Upper lobe of left lung (tissue), 6 donors: ENCODE measurements at places on chromosomes 7 and 10.

GRCh38 chr10:103671126-103671895 is 177.8 kb downstream of the NEURL1 start:
- DNase-seq = no peak

- DNase-seq = no peak
Observed at GRCh38 chr10:73163096-73163495, 4.7 kb downstream of the ECD start.

DNA sequence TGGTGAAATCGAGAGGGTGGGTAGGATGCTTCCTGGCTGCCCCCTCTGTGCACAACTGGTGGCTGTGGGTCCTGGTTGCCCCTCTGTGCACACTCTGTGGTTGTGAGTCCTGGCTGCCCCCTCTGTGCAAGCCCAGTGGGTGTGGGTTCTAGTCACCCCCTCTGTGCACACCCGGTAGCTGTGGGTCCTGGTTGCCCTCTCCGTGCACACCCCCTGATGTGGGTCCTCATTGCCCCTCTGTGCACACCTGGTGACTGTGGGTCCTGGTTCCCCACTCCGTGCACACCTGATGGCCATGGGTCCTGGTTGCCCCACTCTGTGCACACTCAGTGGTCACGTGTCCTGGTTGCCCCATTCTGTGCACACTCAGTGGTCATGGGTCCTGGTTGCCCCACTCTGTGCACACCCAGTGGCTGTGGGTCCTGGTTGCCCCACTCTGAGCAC is 20.3 kb upstream of the RET start:
- no peak for DNase-seq

DNA sequence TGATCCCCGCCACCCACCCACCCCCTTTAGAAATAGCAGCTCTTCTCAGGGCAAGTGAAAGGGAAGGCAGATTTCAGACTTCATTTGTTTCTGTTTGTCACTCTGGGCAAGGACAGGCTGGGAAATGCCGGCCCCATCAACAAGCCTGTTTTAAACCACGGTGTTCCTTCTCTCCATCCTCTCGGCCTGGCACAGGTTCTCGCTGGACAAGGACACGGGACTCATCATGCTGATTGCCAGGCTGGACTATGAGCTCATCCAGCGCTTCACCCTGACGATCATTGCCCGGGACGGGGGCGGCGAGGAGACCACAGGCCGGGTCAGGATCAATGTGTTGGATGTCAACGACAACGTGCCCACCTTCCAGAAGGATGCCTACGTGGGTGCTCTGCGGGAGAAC is 42.3 kb downstream of the C10orf105 start:
- DNase-seq = no peak

- no peak for DNase-seq
Observed at GRCh38 chr10:91601212-91601611, 31.7 kb downstream of the PPP1R3C start.

GRCh38 chr7:45237788-45238461 is 80.3 kb downstream of the RAMP3 start:
- DNase-seq = peak; percentile 24

DNA sequence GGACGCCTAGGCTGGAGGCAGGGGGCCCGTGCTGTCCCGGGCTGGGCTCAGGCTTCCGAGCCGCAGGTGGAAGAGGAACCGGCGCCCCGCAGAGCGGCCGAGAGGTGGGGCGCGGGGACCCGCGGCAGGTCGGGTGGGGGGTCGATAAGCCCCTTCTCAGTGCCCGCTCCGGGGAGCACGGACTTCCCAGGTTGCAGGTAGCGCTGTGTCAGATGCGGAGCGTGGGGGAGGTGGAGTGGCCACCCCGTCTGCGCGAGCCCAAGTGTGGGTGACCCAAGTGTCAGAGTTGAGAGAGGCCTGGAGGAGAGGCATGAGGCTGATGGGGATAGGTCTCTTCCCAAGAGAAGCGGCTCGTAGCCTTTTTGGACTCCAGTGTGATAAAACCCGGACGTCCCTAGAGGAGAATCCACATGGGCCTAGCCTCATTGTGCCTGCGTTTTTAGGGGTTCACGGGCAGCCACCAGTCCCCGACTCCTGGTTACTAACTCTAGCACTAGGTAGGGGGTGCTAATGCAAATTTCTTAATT is 580 bp downstream of the EEPD1 start:
- DNase-seq = no peak

DNA sequence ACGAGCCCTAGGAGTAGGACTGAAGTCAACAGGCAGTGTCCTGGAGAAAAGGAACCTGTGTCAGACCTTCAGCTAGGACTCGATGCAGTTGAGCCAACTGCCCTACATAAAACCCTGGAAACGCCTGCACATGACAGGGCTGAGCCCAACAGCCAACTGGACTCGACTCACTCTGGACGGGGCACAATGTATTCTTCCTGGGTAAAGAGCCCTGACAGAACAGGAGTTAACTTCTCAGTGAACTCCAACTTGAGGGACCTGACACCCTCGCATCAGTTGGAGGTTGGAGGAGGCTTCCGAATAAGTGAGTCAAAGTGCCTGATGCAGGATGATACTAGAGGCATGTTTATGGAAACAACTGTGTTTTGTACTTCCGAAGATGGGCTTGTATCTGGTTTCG is 93.5 kb downstream of the KMT2E start:
- no peak for DNase-seq

- DNase-seq = no peak
Observed at GRCh38 chr7:8809320-8809719, 375.9 kb downstream of the NXPH1 start.

GRCh38 chr10:70765794-70766594 is 19.2 kb downstream of the TBATA start:
- DNase-seq = no peak

GRCh38 chr7:70797109-70797514 is 334.8 kb upstream of the GALNT17 start:
- no peak for DNase-seq

DNA sequence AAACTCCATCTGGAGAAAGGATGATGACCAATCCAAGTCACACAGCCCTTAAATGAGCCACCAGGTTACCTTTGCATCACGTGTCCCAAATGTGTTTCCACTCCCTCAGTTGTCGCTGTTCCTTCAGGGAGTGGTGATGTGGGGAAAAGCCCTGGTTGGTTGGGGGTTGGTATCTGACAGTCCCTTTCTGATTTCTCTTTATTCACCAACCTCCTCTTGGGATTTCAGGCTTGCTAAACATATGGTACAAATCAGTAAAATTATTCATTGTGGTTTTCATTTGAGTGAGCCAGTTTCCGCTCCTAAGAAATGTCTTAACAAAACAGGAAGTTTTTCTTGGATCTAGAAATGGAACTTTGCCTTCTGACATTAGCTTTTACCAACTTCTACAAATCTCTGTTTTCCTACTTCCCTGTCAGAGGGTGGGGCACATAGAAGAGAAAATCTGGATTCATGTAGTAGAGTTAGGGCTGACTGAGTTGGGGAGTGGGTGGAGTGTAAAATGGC is 40.0 kb upstream of the KMT2E start:
- DNase-seq = no peak

- DNase-seq = no peak
Observed at GRCh38 chr7:148402159-148402558, 188.4 kb upstream of the C7orf33 start.

DNA sequence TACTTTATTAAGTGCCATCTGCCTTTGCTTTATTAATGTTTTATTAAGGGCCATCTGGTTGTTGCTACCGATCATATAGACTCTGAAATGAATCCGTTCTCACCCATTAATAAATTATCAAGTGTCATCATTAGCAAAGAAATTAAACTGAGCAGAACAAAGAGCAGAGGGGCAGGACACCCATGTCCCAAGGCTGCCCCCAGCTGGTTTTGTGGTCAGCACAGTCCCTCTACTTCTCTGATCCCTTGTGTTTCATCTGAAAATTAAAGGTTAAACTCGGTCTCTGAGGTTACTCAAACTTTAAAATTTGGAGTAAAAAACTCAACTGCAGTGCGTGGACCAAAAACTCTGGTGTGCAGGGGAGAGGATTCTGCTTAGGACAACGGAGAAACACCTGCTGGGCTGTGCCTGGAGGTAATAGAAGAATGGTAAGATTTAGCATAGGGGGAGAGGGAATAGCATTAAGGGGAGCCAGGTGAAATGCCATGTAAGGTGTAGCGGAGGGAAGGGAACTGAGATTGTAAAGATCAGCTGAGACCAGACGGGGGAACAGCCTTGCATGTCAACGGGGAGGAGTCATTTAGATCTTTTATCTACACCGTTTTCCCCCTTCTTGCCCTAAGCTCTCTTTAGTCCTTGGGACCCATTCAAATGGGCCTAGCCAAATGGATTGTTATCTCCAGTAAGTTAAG is 10.8 kb upstream of the GSDME start:
- no peak for DNase-seq

- DNase-seq = no peak
Observed at GRCh38 chr10:30819341-30820181, 190.0 kb upstream of the LYZL2 start.

DNA sequence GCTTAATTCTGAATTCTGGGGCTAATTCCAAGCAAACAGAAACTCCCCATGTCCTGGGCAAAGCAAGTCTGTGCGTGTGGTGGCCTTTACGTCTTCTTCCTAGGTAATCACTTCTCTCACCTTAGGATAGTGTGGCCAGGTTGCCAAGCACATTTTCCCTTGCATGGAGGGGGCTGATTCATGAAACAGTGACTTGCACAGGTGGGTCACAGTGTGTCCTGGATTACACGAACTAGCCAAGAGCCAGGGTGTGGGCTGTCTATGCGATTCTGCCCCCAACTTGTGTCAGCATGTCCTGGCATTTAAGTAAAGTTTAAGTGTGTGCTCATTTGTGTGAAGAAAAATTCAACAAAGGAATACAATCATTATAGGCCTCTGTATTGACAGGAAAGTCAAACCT is 18.5 kb upstream of the SEM1 start:
- DNase-seq = no peak

DNA sequence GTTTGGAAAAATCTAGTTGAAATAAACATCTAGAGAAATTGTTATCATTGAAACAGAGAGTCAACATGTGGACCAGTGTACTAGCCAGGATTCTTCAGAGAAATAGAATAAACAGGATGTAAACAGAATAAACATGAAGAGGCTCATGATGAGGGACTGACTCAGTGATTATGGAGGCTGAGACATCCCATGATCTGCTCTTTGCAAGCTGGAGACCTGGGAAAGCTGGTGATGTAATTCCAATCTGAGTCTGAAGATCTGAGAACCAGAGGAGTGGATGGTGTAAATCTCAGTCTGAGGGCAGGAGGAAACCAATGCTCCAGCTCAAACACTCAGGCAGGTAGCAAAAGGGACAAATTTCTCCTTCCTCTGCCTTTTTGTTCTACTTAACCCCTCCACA is 62.9 kb upstream of the FAM180A start:
- DNase-seq = no peak

- no peak for DNase-seq
Observed at GRCh38 chr7:17619196-17619818, 320.9 kb downstream of the AHR start.

- no peak for DNase-seq
Observed at GRCh38 chr10:71467161-71467560, 70.4 kb downstream of the CDH23 start.

DNA sequence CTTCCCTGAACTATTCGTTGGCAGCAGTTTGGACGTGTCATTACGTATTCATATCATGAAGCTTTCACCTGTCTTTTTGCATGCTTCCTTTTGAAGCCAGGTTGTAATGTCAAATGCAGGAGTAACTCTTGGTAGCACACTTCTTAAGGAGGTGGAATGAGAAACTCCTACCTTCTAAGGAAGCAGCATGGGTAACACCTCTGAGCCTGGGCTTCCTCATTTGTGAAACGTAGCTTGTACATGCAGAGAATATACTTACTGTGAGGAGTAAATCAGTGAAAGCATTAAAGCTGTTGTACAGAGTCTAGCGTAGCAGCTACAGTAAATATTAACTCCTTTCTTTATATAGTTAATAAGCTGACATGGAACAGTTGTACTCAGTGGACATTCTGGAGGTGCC is 21.1 kb downstream of the CUL1 start:
- no peak for DNase-seq

GRCh38 chr7:105971845-105972244 is 8.8 kb downstream of the CDHR3 start:
- DNase-seq = no peak

DNA sequence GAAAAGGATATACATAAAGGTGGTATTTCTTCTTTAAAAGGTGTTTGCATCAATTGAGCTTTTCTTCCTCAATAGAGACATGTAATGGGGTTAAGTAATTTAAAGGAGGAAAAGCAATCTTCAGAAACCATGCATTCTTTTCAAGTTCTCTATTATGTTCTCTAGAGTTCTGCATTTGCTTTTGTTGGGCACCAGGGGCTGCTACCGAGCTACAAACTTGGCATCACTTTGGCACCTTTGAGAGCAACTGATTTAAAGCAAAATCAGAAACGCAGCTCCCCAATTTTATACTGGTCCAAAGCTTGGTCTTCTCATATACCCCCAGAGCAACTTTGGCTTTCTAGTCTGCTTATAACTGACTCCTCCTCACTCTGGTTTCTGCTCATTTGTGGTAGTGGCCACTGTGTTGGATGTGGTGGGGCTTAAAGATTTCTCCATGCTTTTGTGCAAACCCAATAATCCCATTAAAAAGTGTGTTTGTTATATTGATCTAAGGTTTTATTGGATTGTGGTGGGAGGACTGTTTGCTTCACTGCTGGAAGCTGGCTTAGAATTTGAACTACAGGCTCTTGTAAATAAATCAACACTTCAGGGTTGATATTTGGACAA is 712.1 kb downstream of the PHTF2 start:
- no peak for DNase-seq

DNA sequence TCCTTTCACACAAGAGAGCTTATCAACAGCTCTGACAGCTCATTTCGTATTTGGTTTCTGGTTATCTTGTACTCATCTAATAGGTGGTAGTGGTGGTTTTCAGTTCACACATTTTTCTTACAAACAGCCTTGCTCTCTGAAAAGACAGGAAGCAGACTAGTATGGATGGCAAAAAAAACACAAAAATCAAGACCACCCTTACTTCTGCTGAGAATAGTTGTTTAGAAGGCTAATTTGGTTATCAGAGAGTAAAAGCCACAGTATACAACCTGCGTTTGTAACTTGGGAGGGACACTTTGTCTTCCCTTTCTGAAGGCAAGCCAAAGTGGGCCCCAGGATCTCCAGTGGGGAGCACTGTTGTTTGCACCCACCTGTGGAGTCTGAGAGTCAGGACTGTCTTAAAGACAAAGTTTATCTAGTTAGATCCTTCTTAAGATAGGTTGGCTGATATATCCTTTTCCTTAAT is 68.0 kb downstream of the PIP4K2A start:
- DNase-seq = no peak

DNA sequence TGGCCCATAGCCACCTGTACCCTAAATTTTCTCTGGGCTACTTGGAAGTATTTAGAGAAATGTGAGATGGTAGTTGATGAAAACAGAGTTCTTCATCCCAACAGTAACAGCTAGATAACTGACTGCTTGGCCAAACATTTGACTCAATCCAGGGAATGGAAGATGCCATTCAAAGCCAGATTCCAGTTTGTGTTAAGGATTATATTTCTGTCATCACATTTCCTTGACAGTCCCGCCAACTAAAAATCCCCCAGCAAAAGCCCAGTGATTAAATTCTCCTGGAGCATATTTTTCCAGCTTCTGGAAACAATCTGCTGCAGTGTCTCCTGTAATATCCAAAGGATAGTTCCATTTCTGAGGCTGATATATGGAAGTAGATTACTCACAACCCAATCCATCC is 45.4 kb upstream of the PTN start:
- DNase-seq = no peak

- DNase-seq = no peak
Observed at GRCh38 chr10:97715259-97715874, 1.8 kb downstream of the MARVELD1 start.
